ENCODE measurements at places on chromosomes 7 and 10.
A peak's percentile ranks its signal among the peaks of the same experiment; 100 is the strongest.

- no peak for DNase-seq
Measured at GRCh38 chr7:25669961-25670841, 441.9 kb upstream of the NPVF start.

- peak; percentile 48 for DNase-seq
Measured at GRCh38 chr10:3805201-3805790, 20.3 kb upstream of the KLF6 start.

GRCh38 chr10:72265508-72265907, 8.2 kb upstream of the DDIT4 start:
- no peak for DNase-seq

DNA sequence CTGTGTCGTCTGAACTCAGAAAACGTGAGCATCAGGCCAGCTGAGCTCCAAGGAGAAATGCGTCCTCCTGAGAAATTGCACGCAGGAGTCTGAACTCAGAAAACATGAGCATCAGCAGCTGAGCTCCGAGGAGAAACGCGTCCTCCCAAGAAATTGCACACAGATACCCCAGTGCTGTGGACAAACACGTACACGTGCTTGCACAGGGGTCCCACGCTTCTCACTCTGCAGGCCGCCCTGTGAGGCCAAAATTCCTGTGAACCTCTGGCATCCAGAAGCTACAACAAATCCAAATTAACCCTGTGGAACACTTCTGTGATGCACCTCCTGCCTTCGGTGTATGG, 133.8 kb downstream of the WDR37 start:
- DNase-seq, result no peak
